HS-5 (cell line): ENCODE measurements at places on chromosomes 5 and 9.

DNA sequence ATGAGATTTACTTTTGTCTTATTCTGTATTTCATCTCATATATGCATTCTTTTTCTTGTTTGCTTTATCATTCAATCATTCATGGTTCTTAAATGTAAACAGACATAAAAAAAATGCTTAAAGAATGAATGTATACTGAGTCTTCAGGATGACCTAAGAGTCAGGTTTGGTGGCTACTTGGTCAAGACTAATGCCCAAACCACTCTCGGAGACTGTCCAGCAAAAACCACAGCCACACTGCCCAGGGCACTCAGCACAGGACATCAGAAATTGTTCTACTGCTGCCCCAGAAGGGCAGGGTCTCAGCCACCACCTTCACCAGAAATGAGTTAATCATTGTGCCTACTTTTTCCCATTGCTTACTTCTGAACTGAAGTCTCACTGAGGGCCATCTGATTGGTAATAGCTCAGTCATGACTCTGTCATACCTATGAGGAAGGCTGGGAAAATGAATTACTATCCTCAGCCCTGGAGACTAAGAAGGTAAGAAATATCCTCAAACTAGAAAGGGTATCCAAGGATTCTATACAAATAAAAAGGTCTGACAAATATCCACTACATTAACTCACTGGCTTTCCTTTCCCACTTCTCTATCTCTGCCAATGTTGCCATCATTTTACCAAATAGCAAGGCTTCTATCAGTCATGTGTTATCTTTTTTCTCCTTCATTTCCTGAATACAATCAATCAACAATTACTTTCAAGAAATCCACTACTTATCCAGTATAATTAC lies 236.1 kb downstream of the CETN3 start:
- no peak for DNase-seq

- no peak for DNase-seq
Observed at GRCh38 chr9:132780230-132781007, 97.7 kb downstream of the AK8 start.

- no peak for DNase-seq
Observed at GRCh38 chr5:5183189-5183699, 43.1 kb downstream of the ADAMTS16 start.

DNA sequence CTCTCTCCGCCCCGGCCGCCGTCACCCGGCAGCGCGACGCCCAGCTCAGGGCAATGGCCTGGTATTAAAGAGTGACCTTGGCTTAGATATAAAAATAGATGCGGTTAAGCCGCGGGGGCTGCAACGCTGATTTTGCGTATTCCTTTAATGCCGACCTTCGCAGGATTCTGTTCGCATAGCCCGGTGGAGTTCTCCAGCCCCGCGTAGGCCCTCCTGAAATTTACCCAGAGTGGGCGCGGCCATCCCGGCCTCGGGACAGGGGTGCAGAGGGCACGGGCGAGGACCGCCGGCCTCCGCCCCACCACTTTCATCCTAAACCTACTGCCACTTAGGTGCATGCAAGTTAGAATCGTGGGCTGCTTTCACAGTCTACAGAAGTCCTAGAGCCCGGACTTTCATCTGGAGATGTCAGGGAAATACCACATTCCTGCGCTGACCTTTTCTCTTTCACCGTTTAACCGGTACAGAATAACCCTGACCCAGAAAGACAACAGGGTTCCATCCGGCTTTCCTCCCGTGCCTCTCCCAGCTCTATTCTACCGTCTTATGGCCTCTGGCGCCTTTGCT lies 492 bp upstream of the FAM169A start:
- DNase-seq = no peak

DNA sequence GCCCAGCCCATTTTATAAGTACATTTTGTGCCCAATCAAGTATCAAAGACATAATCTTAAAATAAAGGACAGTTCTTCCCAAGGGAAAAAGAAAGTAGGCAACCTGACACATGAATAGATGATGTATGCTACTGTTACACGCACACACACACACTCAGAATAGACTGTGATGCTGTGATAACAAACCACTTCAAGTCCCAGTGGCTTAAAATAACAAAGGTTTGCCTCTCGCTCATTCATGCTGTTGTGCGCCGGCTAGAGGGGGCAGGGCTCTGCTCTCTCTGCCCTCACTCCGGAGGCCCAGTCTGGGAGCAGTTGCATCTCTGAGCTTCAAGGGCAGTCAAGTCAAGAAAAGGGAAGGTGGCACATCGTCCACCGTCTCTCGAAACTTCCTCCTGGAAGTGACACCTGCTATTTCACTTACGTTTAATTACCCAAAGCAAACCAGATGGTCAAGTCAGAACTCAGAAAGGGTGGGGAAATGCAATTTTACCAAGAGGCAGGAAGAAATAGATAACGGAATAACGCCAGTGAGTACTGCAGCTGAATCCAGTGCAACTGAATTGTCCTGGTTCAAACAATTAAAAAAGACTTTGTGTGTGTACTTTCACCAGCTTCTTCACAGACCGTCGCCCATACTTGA lies 43.3 kb downstream of the ANKRD33B start:
- DNase-seq = no peak

GRCh38 chr9:109198736-109199382 lies 31.8 kb upstream of the FRRS1L start:
- no peak for DNase-seq

DNA sequence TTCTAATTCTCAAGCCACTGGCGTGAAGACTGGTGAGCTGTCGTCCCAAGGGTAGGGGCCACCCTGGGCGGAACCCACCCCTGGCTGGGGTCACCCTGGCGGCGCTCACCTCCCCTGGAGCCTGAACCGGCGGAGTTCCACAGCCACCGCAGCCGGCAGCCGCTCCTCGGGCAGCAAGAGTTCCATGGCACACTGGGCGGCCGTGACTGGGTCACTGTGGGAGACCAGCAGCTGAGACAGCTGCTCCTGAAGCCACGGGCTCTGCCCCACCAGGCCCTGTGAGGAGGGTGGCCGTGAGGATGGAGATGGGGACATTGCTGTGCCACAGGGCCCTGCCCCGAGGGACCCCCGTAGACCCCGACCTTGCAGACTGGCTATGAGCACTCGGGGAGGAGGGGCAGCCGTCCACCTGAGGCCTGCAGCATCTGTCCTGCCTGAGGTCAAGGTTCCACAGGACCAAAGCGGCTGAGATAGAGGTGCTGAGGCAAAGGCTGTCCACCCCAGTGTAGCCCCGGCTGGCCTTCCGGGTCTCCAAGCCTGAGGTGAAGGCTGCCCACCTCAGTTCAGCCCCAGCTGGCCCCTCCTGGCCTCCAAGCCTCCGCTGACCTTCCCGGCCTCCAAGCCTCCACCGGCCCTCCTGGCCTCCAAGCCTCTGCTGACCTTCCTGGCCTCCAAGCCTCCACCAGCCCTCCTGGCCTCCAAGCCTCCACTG lies 50.6 kb upstream of the NRARP start:
- DNase-seq = no peak

DNA sequence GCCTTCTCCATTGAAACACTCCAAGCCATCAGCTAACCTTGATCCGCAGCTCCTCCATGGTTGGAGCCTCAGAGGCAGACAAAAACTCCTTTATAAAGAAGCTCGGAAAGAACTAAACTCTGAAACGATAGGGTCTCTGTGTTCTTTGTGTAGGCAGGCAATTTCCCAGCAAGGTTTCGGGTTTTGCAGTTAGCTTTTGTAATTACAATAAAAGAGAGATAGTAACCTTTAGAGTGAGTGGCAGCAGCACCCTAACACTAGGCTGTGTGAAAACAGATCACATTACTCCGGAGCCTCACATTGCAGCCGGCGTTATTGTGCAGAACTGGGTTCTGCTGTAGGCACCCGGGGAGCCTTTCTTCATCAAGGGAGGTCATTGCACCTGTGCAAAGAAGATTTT lies 115.8 kb upstream of the MAP3K1 start:
- DNase-seq = no peak

GRCh38 chr9:110121170-110121569 lies 86.8 kb downstream of the C9orf152 start:
- DNase-seq = no peak

- no peak for DNase-seq
Observed at GRCh38 chr5:112023766-112024165, 266.8 kb upstream of the NREP start.

- no peak for DNase-seq
Observed at GRCh38 chr5:120684213-120684612, 220.1 kb downstream of the PRR16 start.

GRCh38 chr9:13603921-13604320 lies 324.4 kb upstream of the MPDZ start:
- no peak for DNase-seq

DNA sequence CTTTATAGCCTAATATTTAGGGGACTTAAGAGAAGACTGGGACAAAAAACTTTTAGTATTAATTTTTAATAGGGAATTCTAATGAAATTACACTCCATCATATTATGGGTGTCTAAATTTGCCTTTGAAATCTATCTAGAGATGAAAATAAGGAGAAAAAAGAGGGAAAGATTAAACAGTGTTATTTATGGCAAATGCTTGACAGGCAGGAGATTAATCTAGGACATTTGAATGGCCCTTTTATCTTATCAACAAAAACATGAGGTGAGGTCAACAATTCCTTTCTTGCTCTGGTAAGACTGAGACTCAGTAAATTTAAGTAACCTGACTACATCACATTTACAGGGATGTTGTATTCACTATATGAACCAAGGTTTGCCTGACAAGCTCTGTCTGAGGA lies 852.8 kb upstream of the CTNND2 start:
- no peak for DNase-seq

DNA sequence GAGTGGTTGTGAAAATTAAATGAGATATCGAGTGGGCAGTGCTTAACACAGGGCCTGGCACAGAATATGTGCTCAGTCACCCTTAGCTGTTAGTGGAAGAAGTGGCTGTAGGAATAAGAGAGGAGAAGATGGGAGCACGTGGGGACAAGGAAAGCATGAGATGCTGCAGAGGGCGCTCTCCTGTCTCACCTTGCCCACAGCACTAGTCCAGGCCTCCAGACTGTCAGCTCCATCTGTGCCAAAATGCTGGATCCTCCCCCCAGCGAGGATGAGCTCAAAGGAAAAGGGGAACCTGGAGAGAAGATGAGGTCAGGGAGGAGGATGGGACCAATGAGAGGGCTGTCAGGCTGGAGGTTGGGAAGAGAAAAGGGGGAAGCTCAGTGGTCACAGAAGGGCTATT lies 12.5 kb downstream of the ARAP3 start:
- no peak for DNase-seq

- no peak for DNase-seq
Observed at GRCh38 chr5:95080441-95080840, 204.5 kb downstream of the MCTP1 start.
